ENCODE measurements at places on chromosomes 2 and 18.

- DNase-seq = peak; percentile 80
These were observed 29.1 kb downstream of the HPCAL1 start for GRCh38 chr2:10331702-10332401.

- no peak for DNase-seq
These were observed 55.6 kb downstream of the ITGB6 start for GRCh38 chr2:160144280-160144990.

GRCh38 chr2:19235308-19235707, 123.1 kb downstream of the OSR1 start:
- no peak for DNase-seq

DNA sequence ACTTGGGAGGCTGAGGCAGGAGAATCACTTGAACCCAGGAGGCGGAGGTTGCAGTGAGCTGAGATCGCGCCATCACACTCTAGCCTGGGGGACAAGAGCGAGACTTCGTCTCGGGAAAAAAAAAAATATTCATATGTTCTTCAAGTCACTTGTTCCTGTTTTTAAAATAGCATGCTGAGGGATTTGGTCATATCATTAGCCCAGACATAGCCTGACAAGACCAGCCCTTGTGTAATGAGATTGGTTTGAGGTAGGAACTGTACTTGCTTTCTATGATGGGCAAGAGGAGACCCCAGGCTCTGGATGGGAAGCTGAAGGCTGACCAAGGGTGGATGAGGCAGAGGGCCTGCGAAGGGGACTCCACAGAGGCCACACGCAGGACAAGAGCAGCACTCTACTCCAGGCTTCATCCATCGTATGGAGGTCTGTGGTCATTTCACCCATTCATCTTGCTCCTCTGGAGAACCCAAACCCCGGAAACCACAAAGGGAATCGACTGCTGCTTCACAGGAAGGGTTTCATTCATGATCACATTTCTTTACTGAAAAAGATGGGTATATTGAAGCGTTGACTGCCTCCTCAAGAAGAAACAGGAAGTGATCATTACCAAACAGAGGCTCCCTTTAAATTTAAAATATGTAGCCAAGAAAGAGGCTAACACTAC, 87.1 kb upstream of the ZNF397 start:
- peak; percentile 89 for DNase-seq

DNA sequence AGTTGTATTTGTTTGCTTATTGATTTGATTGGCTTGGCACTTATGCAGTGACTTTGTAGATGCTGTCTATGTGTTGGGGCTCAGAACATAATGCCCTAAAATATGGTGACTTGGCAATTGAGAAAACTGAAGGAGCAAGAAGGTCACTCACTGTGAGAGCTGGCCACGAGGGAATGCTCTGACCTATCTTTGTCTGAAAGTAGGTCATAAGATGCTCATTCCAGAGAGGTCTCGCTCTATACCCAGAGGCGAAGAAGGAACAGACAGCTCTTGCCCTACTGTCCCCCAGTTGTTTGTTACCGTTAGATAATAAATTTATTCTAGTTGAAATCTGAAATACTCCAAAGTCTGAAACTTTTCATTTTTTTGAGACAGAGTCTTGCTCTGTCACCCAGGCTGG, 158.5 kb downstream of the TGIF1 start:
- no peak for DNase-seq

GRCh38 chr2:114550895-114551793, 108.7 kb downstream of the DPP10 start:
- no peak for DNase-seq

DNA sequence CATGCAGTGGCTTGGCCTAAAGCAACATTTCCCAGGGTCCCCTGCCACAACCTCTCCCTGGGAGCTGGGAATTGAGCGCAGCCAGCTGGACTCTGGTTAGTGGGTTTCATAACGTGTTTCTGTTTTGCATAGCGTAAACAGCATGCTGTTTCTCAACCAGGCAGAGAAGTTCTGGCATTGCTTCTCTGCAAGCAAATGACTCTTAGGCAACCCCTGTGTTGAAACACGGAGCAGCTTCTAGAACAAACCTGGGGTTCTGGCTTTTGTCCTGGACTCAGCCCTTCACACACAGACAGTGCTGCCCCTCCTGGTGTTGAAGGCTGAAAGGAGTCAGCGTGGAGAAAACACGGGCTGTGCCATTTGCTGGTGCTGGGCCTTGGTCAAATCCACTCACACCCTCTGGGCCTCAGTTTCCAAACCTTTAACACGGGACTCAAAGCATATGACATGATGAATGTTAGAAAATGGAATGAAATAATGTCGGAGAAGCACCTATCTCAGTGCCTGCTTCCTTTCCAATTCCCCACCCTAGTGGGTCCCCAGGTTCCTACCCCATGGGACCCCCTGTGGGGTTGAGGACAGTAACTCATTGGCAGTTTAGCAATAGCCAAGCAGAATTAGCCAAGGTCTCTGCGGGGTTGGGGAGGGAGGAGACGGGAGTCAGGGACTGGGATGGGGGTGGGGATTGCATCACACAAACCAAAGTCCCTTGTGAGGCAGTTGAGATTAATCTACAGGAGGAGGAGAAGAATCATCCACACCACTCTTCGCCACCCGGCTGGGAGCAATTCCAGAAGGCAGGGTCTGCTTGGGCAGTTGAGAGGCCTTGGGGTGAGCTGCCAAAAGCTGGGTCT, 30.2 kb upstream of the IL1R2 start:
- peak; percentile 80 for DNase-seq

GRCh38 chr2:11406958-11407381, 59.0 kb downstream of the E2F6 start:
- DNase-seq = no peak

- DNase-seq = no peak
These were observed 55.2 kb downstream of the STK39 start for GRCh38 chr2:168191955-168192785.

DNA sequence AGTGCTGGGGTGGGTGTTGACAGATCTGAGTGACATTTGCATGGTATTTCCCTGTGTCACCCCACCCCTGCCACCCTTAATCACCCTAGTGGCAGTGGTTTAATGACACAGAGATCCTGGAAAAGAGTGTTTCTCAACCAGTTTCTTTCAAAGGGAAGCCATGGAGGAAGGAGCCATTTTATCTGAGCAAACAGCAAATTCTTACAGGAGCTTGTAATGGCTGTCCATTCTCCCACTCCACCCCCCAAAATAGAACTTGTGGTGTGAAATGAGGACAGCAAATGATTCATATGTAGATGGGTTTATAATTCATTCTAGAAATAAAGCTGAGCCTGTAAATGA, 51.5 kb downstream of the CDC42EP3 start:
- no peak for DNase-seq

DNA sequence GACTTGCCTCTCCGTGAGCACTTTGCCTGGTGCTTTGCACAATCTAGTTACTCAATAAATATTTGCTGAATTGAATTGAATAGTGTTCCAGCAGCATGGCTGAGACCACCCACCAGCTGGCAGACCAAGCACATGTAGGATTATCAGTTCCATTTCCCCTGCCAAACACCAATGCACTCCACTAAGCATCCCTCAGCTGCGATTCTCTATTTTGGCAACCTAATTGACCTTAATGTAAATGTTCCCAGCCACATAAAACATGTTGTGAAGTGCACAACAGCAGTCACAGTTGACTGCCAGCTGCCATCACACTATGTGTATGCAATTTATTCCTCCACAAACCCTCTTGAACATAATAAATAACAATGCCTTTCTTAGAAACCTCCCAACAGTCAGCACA, 1879.4 kb upstream of the PIK3C3 start:
- DNase-seq = no peak

DNA sequence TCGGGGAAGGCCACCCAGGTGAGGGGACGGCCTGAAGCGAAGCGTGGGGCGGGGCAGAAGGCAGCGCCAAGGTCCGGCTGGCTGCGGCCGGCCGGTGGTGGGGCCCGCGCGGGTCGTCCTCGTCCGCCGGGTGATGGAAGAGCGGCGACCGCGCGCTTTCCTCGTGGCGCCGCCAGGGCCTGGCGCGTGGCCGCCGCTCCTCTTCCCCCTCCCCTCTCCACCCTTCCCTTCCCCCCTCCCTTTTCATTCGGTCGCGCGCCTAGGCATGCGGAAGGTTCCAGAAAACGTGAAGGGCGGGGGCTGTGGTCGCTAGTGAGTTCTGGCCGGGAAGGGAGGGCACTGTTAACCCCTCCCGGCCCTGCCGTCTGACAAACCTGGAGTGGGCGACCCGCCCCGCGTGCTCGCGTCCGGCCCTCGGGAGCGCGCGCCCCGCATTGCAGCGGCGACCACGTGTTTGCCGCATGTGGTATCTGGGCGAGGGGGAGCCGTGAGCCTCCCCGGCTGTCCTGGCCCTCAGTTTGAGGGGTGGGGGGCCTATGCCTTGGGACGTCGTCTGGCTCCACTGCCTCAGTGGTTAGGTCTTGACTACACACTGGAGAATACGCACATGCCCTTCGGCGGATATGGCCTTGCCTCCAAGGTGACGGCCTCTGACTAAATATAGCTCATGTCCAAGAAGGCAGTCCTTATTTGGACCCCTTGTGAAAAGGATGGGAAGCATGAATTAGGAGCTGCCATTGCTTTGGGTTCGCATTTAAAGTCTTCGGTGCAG, 579 bp downstream of the MAT2A start:
- no peak for DNase-seq

DNA sequence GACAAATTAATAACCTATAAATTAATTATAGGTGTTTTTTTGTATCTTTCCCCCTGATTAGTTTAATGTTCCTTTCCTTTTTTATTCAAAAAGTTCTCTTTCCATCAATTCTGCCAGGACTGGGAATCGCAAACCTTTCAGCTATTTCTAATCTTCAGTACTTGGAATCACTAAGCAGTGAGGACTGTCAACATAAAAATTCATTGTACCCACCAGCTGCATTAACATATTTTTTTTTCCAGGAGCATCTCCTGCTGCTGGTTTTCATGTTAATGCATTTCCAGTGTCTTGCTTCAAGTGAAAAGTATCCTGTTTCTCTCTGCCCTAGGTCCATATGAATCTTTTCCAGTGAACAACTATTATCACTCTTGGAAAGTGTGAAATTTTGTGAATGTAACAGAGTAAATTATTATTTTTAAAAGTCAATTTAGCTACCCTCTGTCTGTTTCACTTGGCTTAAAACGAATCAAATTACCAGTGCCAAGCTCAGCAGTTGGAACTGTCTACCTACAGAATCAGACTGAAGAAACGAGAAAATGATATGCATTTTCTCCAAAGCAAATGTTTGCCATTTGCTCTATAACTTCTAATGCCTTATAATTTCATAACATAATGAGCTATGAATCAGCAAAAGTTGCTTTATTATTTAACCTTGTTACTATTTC, 804.4 kb downstream of the EPHA4 start:
- DNase-seq = no peak

- no peak for DNase-seq
These were observed 105.1 kb upstream of the STON1 start for GRCh38 chr2:48424866-48425265.

DNA sequence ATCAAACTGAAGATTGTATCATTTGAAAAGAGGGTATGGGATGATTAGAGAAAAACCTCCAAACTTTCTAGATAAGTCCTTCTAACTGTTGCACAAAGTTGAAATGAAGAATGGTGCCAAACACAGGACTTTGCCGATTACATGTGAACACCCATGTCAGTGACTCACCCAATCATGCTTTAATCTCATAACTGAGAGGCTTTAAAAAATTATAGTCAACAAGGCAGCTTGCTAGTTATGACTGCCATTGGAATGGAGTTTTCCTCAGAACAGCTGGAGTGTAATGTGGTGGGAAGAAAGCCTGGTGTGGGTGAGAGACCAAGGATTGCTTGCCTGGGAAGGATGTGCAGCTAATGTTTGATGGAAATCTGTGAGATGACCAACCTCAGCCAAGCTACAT, 98.2 kb upstream of the ALPP start:
- no peak for DNase-seq

DNA sequence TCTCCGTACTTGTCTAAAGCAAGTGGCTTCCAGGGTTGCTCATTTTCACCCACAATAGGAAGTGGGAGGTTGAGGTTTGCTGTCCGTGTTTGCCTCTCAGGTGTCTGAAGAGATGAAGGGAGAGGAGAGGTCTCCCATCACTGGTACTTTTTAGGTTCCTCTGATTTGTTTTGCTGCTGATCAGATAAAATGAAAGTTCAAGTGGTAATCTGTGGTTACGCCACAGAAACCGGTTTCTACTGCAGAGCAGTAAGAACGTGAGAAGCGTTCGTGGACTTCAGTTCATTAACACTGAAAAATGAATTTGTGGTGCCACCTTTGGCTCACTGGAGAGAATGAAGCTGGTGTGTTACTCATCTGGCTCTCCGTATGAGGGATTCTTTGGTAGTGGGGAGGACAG, 118.2 kb downstream of the GBX2 start:
- no peak for DNase-seq

Data from SIG-M5 (cell line).